ENCODE measurements at places on chromosomes 12 and 14. TPM values are rescaled to one million over a fixed set of nuclear protein-coding genes. Genes with fewer than 3 reads are reported as not detected.

The DYRK4 gene
- 19.4 TPM for total RNA-seq

The CIROP gene
- not detected for total RNA-seq

The MMP19 gene
- 21.6 TPM for total RNA-seq

The TAS2R31 gene
- total RNA-seq = 3.2 TPM

The PLEKHG7 gene
- total RNA-seq = not detected

The RERG gene
- total RNA-seq = 31.9 TPM

The ABCB9 gene
- total RNA-seq = 4.2 TPM

The ADAM20 gene
- 1.2 TPM for total RNA-seq

The FAM222A gene
- 1.5 TPM for total RNA-seq

The RNASE11 gene
- not detected for total RNA-seq

The HCAR2 gene
- 7.9 TPM for total RNA-seq

The LRP6 gene
- 71.0 TPM for total RNA-seq

The KLC1 gene
- total RNA-seq = 322 TPM

The NPFF gene
- total RNA-seq = not detected

The B4GALNT3 gene
- 13.3 TPM for total RNA-seq

The SOX5 gene
- total RNA-seq = 21.1 TPM

The TTC6 gene
- 4.4 TPM for total RNA-seq

All from vagina (tissue), 2 donors.